MG63 (cell line): ENCODE measurements at places on chromosomes 4 and X. TPM values are rescaled to one million over a fixed set of nuclear protein-coding genes. Genes with fewer than 3 reads are reported as not detected.

- DNase-seq, result no peak
Observed at GRCh38 chrX:154452823-154453222, 5.3 kb upstream of the PLXNA3 start.

DNA sequence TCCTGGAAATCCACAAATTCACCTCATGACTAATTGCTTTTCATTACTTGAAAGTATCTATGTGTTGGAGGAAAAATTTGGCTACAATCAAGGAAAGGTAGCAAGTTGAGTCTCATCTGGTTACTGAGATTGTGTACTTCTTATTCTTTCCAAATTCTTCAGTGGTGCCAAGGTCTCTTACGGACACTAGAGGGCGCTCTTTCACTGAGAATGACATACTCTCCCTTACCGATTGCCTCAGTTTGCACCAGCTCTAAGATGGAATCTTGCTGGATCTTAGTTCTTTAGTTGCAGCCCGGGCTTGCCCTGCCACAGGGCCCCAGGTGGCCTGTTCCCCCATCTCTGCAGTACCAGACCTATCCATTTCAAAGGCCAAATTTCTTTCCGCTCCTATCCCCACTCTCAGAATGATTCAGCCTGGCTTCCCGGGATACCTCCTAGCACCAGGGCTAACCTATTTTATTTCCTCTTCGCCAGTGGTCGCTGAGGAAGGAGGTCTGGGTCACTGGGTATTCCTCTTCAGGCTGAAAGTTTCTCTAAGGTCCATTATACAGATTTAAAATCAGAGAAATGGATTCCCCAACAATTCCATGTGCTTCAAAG lies 24.6 kb upstream of the GPR50 start:
- DNase-seq, result no peak

DNA sequence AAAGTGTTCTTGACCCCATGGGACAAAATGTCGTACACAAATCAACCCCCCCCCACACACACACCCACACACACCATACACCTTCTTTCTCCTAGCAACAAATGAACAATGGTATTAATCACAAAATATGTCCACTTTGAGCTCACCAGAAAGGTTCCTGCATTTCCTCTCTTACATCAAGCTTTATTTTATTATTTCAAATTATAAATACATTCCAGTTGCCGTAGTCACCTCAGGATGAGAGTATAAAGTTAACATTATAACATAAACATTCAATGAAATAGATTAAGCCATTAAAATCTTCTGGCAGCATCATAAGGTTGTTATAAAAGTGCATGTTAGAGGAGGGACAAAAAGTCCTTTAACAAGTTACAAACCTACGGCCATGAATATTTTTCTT lies 7.3 kb downstream of the XK start:
- DNase-seq, result no peak

Gene KIF4A
- 26.6 and 30.0 TPM in 2 replicates for total RNA-seq

Gene QRFPR
- total RNA-seq, result 0.07 TPM in 1 of 2 replicates, not detected in the other

Gene ZNF81
- 1.6 and 4.3 TPM in 2 replicates for total RNA-seq

Gene ENPEP
- total RNA-seq, result not detected in 2 replicates

Gene TCEAL4
- total RNA-seq, result 12.9 and 22.8 TPM in 2 replicates
